ENCODE measurements at places on chromosomes 7 and 10. TPM values are rescaled to one million over a fixed set of nuclear protein-coding genes. Genes with fewer than 3 reads are reported as not detected.

NEUROD6 gene
- total RNA-seq = not detected

GRCh38 chr7:40544871-40545303 is 410.1 kb downstream of the SUGCT start:
- no peak overlapping the region for H3K27ac ChIP-seq
- DNase-seq = peak; percentile 56
- no peak overlapping the region for H3K4me3 ChIP-seq
- no peaks in the 10 kb centered on the region for H3K27me3 ChIP-seq
- peaks cover 7% of the 10 kb centered on the region for H3K4me1 ChIP-seq

CPA1 gene
- not detected for total RNA-seq

DNA sequence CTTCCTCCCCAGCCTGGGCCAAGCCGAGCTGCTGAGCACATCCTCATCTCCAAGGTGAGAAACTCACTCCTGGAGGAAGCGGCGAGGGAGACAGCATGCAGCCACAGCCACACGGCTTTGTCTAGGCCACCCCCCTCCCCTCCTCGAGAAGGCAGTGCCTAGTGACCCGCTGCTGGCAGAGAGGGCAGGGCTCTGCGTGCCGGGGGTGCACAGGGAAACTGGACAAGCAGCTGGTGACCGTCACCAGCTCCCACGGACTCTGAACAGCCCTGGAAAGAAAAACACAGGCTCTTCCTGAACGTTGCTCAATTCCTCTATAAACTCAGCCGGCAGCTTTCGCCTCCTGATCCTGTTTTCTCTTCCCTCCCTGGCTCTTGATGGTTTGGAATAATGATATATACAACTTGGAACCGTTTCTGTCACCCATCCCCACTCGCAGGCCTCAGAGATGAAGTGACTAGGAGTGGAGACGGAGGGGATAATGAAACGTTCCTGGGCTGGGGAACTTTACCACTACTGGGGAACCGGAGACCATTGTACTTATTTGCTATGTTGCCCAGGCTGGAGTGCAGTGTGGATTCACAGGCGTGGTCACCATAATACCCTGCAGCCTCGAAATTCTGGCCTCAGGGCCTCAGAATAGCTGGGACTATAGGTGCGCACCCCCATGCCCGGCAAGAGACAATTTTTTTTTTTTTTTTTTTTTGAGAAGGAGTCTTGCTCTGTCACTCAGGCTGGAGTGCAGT is 19.3 kb downstream of the PAPOLB start:
- H3K27me3 ChIP-seq = no peaks in the 10 kb centered on the region
- peaks cover 5% of the 10 kb centered on the region for H3K4me1 ChIP-seq
- H3K36me3 ChIP-seq = no peaks in the 10 kb centered on the region
- H3K27ac ChIP-seq = peak overlapping the region; percentile 77

GRCh38 chr7:94748376-94748775 is 92.4 kb upstream of the SGCE start:
- H3K27me3 ChIP-seq = peaks cover 2% of the 10 kb centered on the region
- H3K27ac ChIP-seq = no peak overlapping the region
- no peaks in the 10 kb centered on the region for H3K4me1 ChIP-seq
- H3K4me3 ChIP-seq = no peak overlapping the region

SHTN1 gene
- 1.4 TPM for total RNA-seq

DNA sequence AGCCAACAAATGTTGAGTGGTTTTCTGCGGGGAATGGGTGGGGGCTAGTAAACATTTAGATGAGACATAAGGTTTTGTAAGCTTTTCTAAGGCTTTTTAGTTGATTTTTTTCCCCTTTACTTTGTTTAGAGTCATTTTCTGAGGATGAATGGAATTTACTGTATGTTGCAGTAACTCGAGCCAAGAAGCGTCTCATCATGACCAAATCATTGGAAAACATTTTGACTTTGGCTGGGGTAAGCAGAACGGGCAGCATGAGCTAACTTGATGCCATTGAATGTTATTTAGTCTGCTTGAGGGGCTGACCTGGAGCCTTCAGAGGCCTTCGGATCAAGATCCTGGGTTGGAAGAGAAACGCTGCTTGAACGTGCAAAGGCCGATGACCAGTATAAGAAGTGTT is 37.3 kb downstream of the FBH1 start:
- H3K4me1 ChIP-seq = peaks cover 14% of the 10 kb centered on the region
- peak overlapping the region; percentile 18 for H3K27ac ChIP-seq
- DNase-seq = peak; percentile 92
- no peaks in the 10 kb centered on the region for H3K27me3 ChIP-seq
- no peak overlapping the region for H3K4me3 ChIP-seq
- H3K36me3 ChIP-seq = peaks cover 64% of the 10 kb centered on the region

- peaks cover 28% of the 10 kb centered on the region for H3K27me3 ChIP-seq
- no peaks in the 10 kb centered on the region for H3K4me1 ChIP-seq
- no peak overlapping the region for H3K4me3 ChIP-seq
- H3K27ac ChIP-seq = no peak overlapping the region
- H3K36me3 ChIP-seq = no peaks in the 10 kb centered on the region
- no peak for DNase-seq
Measured at GRCh38 chr10:133094866-133095265, 7.1 kb downstream of the ADGRA1 start.

COBL gene
- not detected for total RNA-seq

DNA sequence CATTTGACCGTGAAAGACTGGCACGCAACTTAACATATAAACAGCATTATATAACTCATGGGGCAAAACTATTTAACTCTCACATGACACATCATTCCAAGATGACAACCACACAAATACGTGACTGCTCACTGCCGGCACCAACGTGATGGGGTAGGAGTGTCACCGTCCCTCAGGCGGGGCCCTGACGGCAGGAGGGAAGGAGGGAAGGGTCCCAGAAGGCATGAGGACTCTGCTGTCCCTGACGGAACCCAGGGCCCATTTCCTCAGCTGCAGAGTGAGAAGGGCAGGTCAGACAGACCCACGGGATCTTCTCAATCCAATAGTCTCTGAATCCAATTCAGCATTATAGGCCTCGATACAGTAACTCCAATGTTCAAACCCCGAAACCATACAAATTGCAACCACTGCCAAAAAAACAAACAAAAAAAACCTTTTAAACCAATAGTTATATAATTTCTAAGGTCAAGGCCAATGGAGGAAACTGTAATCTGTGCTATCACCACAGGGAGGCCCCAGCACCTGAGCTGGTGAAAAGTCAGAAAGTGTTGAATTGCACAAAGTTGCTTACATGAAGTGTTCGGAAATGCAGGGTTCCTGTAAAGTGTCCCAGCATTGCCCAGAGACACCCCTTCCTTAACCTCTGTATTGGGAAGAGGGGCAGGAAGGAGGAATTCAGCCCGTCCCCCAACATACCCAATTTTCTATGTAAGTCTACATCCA is 137.4 kb downstream of the TNS3 start:
- peaks cover 12% of the 10 kb centered on the region for H3K4me1 ChIP-seq
- no peaks in the 10 kb centered on the region for H3K27me3 ChIP-seq
- no peak for DNase-seq
- no peak overlapping the region for H3K27ac ChIP-seq

GRCh38 chr10:118482393-118483331 is 112.8 kb downstream of the PRLHR start:
- H3K4me3 ChIP-seq = no peak overlapping the region
- DNase-seq = no peak
- H3K4me1 ChIP-seq = no peaks in the 10 kb centered on the region
- no peaks in the 10 kb centered on the region for H3K27me3 ChIP-seq

REPIN1 gene
- total RNA-seq = 20.6 TPM

- DNase-seq = no peak
- no peak overlapping the region for H3K27ac ChIP-seq
- no peaks in the 10 kb centered on the region for H3K27me3 ChIP-seq
Measured at GRCh38 chr7:2570021-2570420, 11.2 kb downstream of the IQCE start.

- H3K4me1 ChIP-seq = no peaks in the 10 kb centered on the region
- no peaks in the 10 kb centered on the region for H3K36me3 ChIP-seq
- H3K27ac ChIP-seq = no peak overlapping the region
Measured at GRCh38 chr10:112775892-112776674, 174.0 kb upstream of the TCF7L2 start.

CALHM1 gene
- not detected for total RNA-seq

NPSR1 gene
- total RNA-seq = not detected

- H3K27ac ChIP-seq = no peak overlapping the region
- DNase-seq = no peak
- no peak overlapping the region for H3K4me3 ChIP-seq
- no peaks in the 10 kb centered on the region for H3K27me3 ChIP-seq
- peaks cover 12% of the 10 kb centered on the region for H3K36me3 ChIP-seq
Measured at GRCh38 chr10:94344522-94345122, 18.1 kb downstream of the NOC3L start.

DNA sequence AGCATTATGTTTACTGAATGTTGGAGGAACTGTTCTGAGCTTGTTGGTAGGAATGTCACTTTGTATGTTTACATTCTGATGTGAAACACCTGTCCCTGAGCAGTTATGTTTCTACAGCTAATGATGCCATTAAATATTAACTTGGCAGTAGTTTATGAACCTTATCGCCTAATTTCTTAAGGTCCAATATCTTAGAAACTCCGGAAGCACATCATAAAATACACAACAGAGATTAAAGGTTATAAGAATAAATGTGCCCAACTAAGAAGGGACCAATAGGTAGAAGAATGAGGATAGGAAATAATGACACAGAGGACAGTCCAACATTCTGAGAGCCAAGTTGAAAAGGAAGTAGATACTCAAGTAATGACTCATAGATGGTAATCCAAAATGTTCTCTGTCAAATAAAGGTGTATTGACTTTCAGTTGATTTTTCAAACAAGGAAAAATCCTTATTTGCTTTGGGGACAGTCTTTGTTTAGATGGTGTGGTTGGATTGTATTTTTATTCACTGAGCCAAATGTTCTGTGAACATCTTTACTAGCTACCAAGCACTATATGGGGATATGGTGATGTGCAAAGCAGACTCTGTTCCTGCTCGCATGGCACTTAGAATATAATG is 31.9 kb downstream of the LCOR start:
- DNase-seq = peak; percentile 40
- peaks cover 10% of the 10 kb centered on the region for H3K36me3 ChIP-seq
- H3K27me3 ChIP-seq = no peaks in the 10 kb centered on the region
- no peak overlapping the region for H3K4me3 ChIP-seq

DNA sequence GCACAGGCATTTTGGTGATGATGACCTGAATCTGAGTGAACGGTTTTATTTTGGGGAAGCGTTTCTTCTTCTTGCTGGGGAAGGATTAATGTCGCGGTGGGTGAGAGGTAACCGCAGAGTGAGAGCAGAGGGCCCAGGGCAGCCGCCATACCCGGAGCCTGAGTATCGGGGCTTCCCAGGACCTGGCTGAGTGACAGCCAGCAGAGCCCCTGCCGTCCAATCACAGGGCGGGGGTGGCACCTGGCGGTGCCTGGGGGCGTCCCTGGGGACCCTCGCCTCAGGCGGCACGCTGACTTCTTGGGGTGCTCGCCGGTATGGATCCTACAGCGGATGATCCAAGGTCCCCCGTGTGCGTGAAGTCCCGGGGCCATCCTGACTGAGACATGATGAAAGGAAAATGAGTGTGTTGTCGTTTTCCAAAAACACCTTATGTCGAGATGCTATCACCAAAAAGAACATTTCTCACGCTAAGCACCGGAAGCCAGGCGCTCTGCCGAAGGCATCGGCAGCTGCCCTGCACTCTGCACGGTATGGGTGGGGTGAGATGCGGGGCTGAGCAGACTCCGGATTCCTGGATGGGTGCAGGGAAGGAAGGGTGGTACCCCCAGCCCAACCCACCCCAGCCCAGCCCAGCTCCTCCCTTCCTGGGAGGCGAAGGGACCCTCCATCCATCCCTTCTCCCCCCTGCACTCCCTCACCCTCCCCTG is 227.9 kb upstream of the SHH start:
- no peak for DNase-seq
- no peaks in the 10 kb centered on the region for H3K27me3 ChIP-seq
- H3K4me1 ChIP-seq = no peaks in the 10 kb centered on the region
- no peak overlapping the region for H3K27ac ChIP-seq
- no peaks in the 10 kb centered on the region for H3K36me3 ChIP-seq
- no peak overlapping the region for H3K4me3 ChIP-seq

DNA sequence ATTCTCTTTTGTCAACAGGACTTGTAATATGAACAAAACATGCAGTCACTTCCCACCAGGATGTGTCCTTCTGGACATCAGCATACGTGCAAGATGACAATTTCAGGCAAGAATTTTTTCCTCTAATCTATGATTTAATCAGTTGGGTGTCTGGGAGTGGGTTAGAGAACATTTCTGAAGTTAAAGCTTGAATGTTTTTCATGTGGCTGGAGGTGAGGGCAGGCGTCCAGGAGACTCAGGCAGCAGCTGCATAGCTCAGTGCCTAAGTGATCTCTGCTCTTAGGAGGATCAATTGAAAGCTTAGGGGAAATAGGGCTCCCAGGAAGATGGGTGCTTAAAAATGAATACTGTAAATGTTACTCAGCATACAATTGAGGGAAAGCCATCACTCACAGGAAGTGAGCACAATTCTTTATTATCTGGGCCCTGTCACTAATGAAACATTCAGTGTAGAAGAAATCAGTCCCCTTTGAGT is 457.6 kb upstream of the KLF6 start:
- no peaks in the 10 kb centered on the region for H3K27me3 ChIP-seq
- H3K27ac ChIP-seq = peak overlapping the region; percentile 16
- peaks cover 15% of the 10 kb centered on the region for H3K4me1 ChIP-seq
- H3K36me3 ChIP-seq = no peaks in the 10 kb centered on the region

GRCh38 chr10:93947055-93947454 is 46.7 kb upstream of the PLCE1 start:
- no peaks in the 10 kb centered on the region for H3K27me3 ChIP-seq
- H3K4me1 ChIP-seq = peaks cover 8% of the 10 kb centered on the region
- H3K36me3 ChIP-seq = no peaks in the 10 kb centered on the region
- H3K4me3 ChIP-seq = no peak overlapping the region

GRCh38 chr10:90665905-90666662 is 191.8 kb downstream of the HTR7 start:
- H3K36me3 ChIP-seq = no peaks in the 10 kb centered on the region
- H3K27ac ChIP-seq = no peak overlapping the region
- DNase-seq = no peak
- H3K4me3 ChIP-seq = no peak overlapping the region
- no peaks in the 10 kb centered on the region for H3K4me1 ChIP-seq

GRCh38 chr10:127243490-127244272 is 47.3 kb upstream of the INSYN2A start:
- H3K4me3 ChIP-seq = no peak overlapping the region
- no peaks in the 10 kb centered on the region for H3K27me3 ChIP-seq
- no peak overlapping the region for H3K27ac ChIP-seq

GRCh38 chr10:107701943-107702342 is 537.4 kb upstream of the SORCS1 start:
- H3K4me3 ChIP-seq = no peak overlapping the region
- no peaks in the 10 kb centered on the region for H3K36me3 ChIP-seq
- DNase-seq = peak; percentile 7
- no peaks in the 10 kb centered on the region for H3K4me1 ChIP-seq
- no peaks in the 10 kb centered on the region for H3K27me3 ChIP-seq

All from IMR-90 (cell line).